Esophagus muscularis mucosa (tissue), 4 donors: ENCODE measurements at places on chromosomes 5 and 9.

GRCh38 chr5:154315756-154316155 lies 125.2 kb downstream of the GALNT10 start:
- DNase-seq, result no peak

DNA sequence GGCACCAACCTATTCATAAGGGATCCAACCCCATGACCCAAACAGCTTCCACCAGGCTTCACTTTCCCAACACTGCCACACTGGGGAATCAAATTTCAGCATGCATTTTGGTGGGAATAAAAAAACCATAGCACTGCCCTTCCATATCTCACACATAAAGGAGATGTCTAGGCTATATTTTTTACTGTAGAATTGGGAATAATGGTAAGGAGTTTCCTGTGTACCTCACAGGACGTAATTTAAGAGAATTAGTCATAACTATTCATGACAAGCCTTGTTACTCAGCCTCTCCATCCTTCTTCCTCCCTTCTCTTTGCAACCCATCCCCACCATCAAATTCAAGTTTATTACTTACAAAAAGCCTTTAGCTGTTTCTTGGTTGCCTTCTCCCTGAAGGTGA lies 352.1 kb downstream of the MLLT3 start:
- DNase-seq, result no peak

DNA sequence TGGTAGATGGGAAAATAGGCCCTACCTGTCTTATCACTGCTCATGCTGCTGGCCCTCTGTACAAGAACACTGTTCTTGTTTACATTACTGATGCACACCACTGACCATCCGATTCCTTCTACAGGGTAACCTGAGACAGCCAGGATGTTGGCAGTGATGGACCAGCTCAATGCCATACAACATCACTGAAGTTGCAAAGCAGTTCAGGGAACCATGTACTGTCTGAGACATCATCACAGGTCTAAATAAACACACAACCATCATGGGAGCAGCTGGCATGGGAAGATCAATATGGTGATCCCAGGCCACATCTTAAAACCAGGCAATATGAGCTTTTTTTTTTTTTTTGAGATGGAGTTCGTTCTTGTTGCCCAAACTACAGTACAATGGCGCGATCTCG lies 59.0 kb downstream of the IARS1 start:
- DNase-seq, result no peak

GRCh38 chr5:89071101-89071940 lies 188.3 kb upstream of the MEF2C start:
- no peak for DNase-seq

DNA sequence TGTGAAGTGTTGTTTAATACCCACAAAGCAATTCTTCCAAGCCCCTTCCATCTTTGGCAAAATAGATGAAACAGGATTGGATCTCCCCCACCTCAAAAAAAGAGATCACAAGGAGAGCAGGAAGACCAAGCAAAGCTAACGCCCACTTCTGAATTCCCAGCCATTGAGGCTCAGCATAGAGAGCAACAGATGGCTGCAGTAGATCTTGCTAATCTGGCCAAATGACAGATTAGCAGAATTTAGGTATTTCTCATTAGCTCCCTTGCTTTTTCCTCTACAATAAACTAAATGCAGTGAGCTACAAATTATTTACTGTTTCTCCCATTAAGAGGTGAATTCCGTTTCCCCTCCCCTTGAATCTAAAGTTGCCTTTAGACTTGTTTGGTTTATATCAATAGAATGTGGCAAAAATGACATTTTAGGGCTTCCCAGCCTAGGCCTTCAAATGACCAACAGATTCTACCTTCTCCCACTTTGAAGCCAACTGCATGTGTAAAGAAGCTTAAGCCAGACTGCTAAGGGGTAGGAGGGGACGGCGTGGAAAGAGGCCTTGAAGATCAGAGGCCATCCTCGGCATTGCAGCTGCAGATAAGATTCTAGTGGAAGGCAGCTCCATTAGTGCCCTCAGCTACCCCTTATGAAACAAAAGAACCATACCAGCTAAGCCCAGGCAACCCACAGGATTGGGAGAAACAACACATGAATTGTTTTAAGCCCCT lies 56.8 kb upstream of the CPEB4 start:
- DNase-seq, result no peak

DNA sequence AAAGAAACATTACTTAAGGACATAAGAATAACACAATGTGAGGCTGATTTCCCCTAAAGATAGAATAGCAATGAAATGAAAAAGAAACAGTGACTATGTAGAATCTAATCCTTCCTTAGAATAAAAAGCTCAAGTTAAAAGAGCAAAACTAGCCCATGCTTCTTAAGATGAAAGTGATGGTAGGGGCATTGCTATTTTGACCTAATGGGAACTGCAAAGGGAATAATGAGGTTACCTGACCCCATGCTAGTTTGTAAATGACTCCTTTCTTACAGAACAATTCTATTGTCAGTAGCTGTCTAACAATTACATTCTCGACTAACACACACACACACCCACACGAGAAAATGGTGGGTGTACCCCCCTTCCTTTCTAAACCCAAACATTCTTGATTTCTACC lies 575.8 kb downstream of the CSNK1G3 start:
- no peak for DNase-seq

- no peak for DNase-seq
These were observed 160.7 kb downstream of the PAX5 start for GRCh38 chr9:36873247-36873875.

GRCh38 chr5:95102080-95102479 lies 182.8 kb downstream of the MCTP1 start:
- DNase-seq, result no peak

GRCh38 chr9:96158909-96159575 lies 142.9 kb downstream of the HSD17B3 start:
- DNase-seq, result no peak

GRCh38 chr9:73081979-73082657 lies 69.5 kb upstream of the ANXA1 start:
- no peak for DNase-seq
